Renal cortical epithelial cell (primary cell): ENCODE measurements at places on chromosomes 6 and 20. TPM values are rescaled to one million over a fixed set of nuclear protein-coding genes. Genes with fewer than 3 reads are reported as not detected.
A peak's percentile ranks its signal among the peaks of the same experiment; 100 is the strongest.

- peak; percentile 41 for DNase-seq
Measured at GRCh38 chr6:108587258-108588059, 26.7 kb downstream of the FOXO3 start.

DNA sequence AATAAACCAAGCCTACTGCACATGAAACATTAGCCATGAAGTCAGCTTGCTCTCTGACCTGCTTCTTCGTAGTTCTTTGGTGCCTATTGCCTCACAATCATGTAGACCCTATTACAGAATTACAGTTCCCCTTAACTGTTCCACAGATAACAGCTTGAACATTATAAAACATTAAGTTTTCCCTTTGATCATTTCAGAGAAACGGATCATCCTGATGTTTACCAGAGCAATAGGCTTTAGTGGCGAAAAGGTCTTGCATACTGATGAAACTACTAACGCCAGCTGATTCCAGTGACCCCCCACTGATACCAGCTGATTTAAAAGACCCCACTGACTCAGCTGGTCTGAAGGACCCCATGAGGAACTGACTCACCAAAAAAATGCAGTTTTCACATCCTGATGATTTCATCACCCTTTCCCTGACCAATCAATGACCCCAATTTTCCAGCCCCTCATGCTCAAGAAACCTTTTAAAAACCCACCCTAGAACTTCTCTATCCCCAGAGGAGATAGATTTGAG, 39.4 kb upstream of the MLIP start:
- DNase-seq: no peak

- DNase-seq: no peak
Measured at GRCh38 chr20:57664476-57664875, 44.2 kb upstream of the ZBP1 start.

Gene FAM162B
- not detected in 2 replicates for total RNA-seq

DNA sequence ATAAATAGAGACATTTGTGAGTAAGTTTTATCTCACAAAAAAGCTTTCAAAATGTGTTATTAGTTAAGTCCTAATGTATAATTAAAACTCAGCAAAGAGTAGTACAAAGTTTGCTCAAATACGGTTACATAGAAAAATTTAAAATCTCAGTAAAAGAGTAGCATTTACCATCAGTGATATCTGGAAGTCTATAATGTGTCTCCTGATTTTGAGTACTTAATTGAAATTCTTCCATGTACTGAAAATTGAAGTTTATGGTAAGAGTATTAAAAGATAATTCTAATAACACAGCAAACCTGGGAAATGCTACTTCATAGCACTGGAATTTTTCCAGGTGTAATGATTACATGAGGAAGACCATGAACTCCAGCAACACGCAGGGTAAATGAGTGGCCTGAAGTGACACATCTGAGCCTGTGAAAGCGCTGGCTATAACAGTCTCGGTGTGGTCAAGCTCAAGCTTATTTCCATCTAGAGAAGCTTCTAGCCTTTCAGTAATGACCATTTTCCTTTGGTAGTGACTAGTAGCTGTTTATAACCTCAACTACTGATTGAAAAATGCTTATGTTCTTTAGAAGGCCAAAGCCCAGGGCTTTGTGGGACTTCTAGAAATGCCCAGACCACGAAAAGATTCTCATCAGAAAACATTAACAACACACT, 203.2 kb downstream of the ISM1 start:
- DNase-seq: peak; percentile 71

- DNase-seq: peak; percentile 26
Measured at GRCh38 chr6:37433657-37434271, 743 bp downstream of the CMTR1 start.

DNA sequence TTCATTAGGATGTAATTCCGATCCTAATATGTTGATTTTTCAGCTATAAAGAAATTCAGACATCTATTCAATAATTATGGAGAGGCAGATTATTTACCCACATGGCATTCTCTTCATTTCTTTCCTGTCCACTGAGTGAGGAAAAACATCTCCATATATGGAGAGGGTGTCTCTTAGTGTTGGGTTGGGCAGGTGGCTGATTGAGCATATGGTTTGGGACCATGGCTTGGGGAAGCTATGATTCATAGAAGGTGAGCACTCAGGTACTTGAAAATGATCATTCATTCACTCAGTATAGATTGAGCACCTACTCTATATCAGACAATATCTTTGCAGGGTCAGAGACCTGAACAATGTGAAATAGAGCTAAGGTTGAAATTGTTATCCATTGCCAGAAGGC, 41.3 kb upstream of the IL20RA start:
- no peak for DNase-seq
